ENCODE measurements at places on chromosomes 1 and 21.

GRCh38 chr1:236425031-236425663 is 31.1 kb downstream of the EDARADD start:
- DNase-seq, result no peak

- peak; percentile 71 for DNase-seq
Measured at GRCh38 chr1:247448107-247448791, 9.7 kb downstream of the OR2B11 start.

- DNase-seq, result no peak
Measured at GRCh38 chr1:77370583-77371306, 88.9 kb downstream of the AK5 start.

GRCh38 chr1:4476394-4476793 is 178.0 kb upstream of the AJAP1 start:
- no peak for DNase-seq

- no peak for DNase-seq
Measured at GRCh38 chr1:114122941-114123618, 30.6 kb downstream of the SYT6 start.

GRCh38 chr1:201028461-201028889 is 5.0 kb upstream of the KIF21B start:
- DNase-seq, result no peak

GRCh38 chr1:114081437-114082303 is 72.0 kb downstream of the SYT6 start:
- no peak for DNase-seq
